ENCODE measurements at places on chromosomes 6 and 20. TPM values are rescaled to one million over a fixed set of nuclear protein-coding genes. Genes with fewer than 3 reads are reported as not detected.

DNA sequence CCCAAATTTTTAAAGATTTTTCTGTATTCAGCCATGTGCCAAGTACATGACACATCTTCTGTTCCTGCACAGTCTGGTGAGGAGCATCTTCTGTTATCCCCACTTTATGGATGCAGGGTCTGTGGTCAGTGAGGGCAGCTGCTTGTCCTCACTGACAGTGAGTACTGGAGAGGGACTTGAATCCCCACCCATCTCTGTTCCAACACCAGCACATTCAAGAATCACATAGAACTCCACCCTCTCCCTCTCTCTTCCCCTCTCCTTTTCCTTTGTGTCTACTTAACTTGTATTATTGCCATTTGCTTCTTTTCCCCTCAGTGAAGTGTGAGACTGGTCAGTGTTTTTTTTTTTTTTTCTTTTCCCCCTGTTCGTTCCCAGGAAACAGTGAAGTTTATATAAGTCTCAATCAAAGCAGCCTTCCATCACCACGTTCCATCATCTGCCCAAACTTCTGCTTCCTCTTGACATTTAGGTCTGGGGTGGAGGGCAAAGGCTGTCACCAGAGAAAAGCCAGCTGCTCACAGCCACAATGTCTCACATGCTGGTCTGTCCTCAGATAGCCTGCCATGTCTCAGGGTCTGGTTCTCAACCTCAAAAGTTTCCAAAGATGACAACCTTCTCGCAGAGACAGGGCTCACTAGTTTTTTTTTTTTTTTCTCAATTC, 110.0 kb upstream of the SSTR4 start:
- no peaks in the 10 kb centered on the region for H3K4me1 ChIP-seq
- H3K27me3 ChIP-seq, result peaks cover 3% of the 10 kb centered on the region
- H3K36me3 ChIP-seq, result no peaks in the 10 kb centered on the region
- H3K27ac ChIP-seq, result no peak overlapping the region

DNA sequence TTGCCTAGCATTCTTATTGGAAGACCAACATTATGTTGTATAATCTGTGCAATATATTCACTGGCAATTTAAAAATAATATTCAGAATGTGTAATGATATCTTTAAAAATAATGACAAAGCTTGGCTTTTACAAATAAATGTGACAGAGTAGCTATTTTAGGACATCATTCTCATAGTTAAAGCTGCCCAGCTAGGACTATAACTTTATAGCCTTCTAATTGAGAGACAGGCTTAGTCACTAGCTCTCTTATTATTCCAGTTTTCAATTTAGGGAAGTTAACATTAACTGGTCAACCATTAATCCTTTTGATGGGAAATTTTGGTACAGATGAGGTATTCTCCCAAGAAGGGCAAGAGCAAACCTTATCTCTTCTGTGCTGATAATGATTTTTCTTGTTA, 197.3 kb downstream of the CLVS2 start:
- H3K27me3 ChIP-seq, result no peaks in the 10 kb centered on the region
- no peaks in the 10 kb centered on the region for H3K36me3 ChIP-seq

DNA sequence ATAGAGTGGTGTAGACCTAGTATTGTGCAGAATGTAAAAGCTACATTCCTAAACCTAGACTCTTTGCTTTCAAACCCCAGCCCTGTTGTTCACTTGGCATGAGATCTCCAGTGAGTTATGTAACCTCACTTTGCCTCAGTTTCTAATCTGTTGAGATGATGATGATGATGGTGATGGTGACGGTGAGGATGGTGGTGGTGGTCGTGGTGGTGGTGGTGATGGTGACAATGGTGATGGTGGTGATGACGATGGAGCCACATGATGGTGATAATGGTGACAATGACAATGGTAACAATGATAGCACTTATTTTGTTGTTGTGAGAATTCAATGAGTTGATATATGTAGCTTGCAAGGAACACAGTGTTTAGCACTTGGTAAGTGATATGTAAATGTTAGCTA, 80.3 kb downstream of the FAXC start:
- no peak for DNase-seq
- peaks cover 2% of the 10 kb centered on the region for H3K27me3 ChIP-seq
- H3K4me3 ChIP-seq, result no peak overlapping the region
- H3K27ac ChIP-seq, result no peak overlapping the region
- H3K36me3 ChIP-seq, result no peaks in the 10 kb centered on the region

Gene ABHD16A
- 47.2 TPM for total RNA-seq

GRCh38 chr6:20417819-20418218, 16.1 kb downstream of the E2F3 start:
- no peak overlapping the region for H3K27ac ChIP-seq
- H3K36me3 ChIP-seq, result no peaks in the 10 kb centered on the region

DNA sequence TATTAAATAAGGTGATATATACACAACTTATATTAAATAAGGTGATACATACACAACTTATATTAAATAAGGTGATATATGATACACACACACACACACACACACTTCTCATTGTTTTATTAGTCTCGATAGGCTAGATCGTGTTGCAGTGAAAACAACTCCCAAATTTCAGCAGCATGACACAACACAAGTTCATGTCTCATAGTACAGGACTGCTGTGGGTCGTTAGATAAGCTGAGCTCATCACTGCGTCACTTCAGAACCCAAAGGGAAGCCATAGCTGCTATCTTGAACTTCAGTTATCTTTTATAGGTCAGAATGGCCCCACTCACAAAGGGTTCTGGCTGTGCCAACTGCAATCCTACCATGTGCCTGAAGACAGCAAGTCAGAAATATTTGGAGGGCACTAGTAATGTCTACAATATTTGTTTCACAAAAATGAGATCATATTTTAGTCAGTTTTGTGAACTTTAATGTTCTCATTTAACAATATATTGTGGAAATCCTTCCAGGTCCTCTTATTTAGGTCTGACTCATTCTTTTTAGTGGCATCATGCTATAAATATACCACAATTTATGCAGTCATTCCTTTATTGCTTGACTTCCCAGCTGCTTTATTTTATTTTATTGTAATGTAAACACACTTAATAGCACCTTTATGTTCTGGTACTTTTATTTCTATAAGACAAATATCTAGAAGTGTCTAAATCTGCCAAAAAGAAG, 290.2 kb downstream of the PHACTR1 start:
- H3K27ac ChIP-seq, result no peak overlapping the region
- H3K4me1 ChIP-seq, result no peaks in the 10 kb centered on the region
- no peak overlapping the region for H3K4me3 ChIP-seq
- no peak for DNase-seq
- H3K36me3 ChIP-seq, result no peaks in the 10 kb centered on the region
